ENCODE measurements at places on chromosomes 2 and 18. TPM values are rescaled to one million over a fixed set of nuclear protein-coding genes. Genes with fewer than 3 reads are reported as not detected.

DSC3 gene
- not detected for total RNA-seq

FBXO15 gene
- 2.6 TPM for total RNA-seq

ST6GAL2 gene
- not detected for total RNA-seq

ITGAV gene
- 14.7 TPM for total RNA-seq

ECEL1 gene
- total RNA-seq, result not detected

CPO gene
- total RNA-seq, result not detected

ACMSD gene
- total RNA-seq, result not detected

XRCC5 gene
- total RNA-seq, result 201 TPM

GRCh38 chr2:210598219-210598618, 41.8 kb downstream of the CPS1 start:
- DNase-seq, result no peak

- DNase-seq, result no peak
Observed at GRCh38 chr18:44213293-44213692, 467.4 kb upstream of the SETBP1 start.

- no peak for DNase-seq
Observed at GRCh38 chr2:212618636-212619035, 80.0 kb upstream of the ERBB4 start.

DNA sequence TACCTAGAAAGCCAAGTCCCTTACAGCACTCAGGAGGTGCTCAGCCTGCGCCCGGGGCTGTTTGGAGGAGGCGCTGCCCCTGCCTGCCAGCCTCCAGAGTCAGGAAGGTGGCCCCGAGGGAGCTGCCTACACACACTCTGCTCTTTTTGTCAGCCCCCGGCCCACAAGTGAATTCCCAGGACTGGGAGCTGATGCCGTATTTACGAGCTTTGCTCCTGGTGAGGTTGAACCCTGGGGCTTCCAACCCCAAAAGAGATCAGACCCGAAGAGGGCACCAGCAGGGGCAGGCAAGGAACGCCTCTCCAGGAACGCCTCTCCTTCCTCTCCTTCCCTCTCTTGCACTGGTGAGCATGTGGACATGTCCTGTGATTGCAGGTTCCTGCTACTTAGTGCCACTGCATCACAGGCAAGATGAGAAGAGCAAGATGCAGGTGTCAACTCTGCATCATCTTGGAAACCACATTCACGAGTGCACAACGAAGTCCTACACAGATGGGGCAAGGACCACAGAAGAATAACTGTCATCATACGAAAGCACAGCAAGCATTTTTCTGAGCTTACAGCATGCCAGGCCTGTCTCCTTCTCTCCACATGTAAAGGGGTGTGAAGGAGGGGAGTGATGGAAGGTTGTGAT, 126.7 kb downstream of the NDUFA10 start:
- no peak for DNase-seq

- no peak for DNase-seq
Observed at GRCh38 chr18:9716780-9717563, 8.9 kb downstream of the RAB31 start.

DNA sequence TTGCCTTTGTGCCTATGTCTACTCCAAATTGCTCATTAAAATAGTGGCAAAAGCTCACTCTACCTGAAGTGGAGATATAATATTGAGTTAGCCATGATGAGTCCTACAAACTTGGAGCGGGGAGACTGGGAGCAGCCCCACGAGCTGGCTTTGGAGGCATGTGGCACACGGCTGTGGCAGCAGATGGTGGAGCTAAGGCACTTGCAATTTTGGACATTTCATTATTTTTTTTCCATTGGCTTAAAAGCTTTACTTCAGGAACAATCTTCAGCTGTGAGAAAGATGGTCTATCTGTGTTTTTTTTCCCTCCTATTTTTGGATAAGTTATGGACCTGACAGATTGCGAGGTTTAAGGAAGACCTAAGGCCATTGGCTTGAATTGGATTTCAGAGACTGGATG, 578.3 kb downstream of the CMPK2 start:
- no peak for DNase-seq

- DNase-seq, result no peak
Observed at GRCh38 chr18:35875566-35875965, 96.9 kb upstream of the RMP24 start.

DNA sequence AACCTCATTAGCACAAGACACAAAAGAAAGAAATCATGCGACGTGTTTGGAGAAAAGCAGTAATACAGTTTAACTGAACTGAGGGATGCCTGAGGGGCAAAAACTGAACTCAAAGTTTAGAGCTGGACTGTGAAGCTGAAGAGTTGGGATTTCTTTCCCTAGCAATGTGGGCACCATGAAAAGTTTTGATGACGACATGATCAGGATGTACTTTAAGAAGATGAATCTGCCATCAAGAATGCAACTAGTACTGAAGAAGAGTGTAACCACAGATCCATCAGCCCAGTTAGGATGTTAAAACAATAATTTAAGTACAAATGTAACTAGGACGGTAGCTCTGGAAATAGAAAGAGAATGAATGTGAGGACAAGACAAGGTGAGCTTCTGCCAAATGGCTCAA, 196.2 kb downstream of the VWC2L start:
- no peak for DNase-seq

- peak; percentile 35 for DNase-seq
Observed at GRCh38 chr2:20050104-20050645, 1.3 kb downstream of the LAPTM4A start.

- DNase-seq, result no peak
Observed at GRCh38 chr18:69172046-69172445, 228.6 kb upstream of the DOK6 start.

GRCh38 chr2:232368311-232368731, 10.2 kb upstream of the ALPP start:
- DNase-seq, result no peak

DNA sequence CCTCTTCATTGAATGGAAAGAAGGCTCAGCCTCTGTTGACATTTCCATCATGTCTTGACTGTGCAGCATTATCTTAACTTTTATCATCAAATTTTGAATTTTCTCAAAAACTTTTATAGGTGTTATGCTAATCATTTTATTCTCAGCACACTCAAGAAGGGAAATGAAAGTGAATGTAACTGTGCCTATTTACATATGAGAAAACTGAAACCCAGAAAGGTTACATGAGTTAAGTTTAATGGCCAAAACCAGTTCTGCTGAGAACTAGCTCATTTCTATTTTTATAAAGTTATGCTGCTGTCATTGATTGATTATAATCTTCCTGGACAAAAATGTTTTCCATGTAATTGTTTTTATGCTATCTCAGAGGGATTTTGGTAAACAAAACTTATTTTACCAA, 618.8 kb upstream of the NRXN1 start:
- no peak for DNase-seq
